Mesenteric fat pad (tissue), 1 donor: ENCODE measurements at places on chromosomes 11 and 22. TPM values are rescaled to one million over a fixed set of nuclear protein-coding genes. Genes with fewer than 3 reads are reported as not detected.

Gene GPR83
- total RNA-seq = not detected

Gene CDK2AP2
- 59.6 TPM for total RNA-seq

DNA sequence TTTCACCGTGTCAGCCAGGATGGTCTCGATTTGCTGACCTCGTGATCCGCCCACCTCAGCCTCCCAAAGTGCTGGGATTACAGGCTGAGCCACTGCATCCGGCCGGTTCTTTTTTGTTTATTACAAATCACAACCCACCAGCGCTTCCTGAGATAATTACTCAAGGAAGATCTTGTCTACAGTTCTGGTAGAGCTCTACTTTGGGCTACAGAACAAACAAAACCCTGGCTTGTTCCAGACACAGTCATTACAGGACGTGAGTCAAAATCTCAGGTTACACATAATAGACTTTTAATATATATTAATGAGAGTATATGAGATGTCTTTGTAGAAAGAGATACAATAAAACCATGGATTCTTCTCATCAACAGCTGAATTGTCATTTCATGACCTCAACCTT, 42.8 kb upstream of the NUP50 start:
- peak; percentile 41 for DNase-seq

Gene FAM89B
- total RNA-seq = 37.4 TPM
